Activated T-cell treated with anti-CD3 and anti-CD28 coated beads for 4 hours (primary cell): ENCODE measurements at places on chromosomes 16 and 17.

DNA sequence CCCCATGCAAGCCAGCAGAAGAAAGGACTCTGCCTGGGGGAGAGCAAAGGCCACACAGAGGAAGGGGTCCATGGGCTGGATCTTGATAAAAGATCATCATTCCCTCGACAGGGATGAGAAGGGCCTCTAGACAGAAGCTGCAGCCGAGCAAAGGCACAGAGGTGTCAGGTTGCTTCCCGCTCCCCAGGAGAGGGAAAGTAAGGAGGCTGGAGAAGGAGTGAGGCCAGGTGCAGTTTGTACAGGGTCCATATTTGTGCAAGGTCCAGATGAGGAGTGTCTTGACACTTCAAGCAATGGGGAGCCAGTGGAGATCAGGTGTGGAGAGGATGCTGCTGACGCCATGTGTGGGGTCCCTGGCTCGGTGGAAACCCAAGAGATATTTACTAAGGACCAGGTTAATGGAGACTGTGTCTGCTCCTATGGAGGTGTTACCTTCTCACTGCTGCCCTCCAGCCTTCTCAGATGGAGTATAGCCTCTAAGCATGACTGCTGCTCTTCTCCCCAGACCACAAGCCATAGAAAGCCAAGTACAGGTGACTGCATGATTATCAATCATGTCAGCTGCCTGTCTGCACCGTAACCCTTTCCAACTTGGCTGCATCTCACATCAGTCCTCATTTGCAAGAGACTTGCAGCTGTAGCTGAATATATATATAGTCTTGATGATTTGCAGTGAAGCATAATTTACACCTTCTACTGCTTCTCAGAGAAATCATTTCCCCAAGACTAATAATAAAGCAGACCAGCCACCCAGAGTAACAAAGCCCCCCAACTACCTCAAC lies 21.1 kb downstream of the GAS7 start:
- DNase-seq: no peak

- no peak for DNase-seq
Measured at GRCh38 chr16:89004209-89004831, 27.3 kb upstream of the CBFA2T3 start.

DNA sequence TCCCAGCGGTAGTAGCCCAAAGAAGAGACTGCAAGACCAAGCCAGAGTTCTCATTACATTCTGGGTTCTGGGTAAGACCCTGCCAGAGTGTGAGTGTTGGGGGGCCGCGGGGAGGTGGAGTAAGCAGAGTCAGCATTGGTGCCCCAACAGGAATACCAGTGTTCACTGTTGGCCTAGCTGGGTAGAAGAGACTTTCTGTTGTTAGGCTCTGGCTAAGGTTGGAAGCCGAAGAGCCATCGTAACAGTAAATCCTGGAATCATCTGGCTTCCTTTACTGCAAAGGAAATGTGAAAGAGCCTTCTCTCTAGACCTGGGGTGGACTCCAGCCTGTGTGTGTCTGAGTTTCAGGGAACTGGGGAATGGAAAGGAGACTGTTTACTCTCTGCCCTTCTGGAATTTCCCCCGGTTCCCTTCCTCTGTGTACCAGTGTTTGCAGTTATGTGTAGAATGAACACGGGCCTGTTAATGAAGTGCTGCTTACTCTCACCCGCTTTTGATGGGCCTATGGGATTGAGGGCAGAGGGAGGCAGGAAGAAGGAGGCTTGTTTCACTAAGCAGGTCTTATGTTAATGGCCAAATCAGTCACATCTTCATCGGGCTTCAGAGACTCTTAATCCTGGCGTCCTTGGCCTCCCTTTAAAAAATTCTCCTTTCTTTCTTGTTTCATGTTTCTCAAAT lies 68.5 kb downstream of the WWP2 start:
- DNase-seq: no peak

- peak; percentile 57 for DNase-seq
Measured at GRCh38 chr16:53518550-53519416, 15.8 kb upstream of the AKTIP start.

- DNase-seq: no peak
Measured at GRCh38 chr16:86082418-86083030, 183.6 kb downstream of the IRF8 start.

- DNase-seq: no peak
Measured at GRCh38 chr17:81682565-81683207, 911 bp downstream of the ARL16 start.

DNA sequence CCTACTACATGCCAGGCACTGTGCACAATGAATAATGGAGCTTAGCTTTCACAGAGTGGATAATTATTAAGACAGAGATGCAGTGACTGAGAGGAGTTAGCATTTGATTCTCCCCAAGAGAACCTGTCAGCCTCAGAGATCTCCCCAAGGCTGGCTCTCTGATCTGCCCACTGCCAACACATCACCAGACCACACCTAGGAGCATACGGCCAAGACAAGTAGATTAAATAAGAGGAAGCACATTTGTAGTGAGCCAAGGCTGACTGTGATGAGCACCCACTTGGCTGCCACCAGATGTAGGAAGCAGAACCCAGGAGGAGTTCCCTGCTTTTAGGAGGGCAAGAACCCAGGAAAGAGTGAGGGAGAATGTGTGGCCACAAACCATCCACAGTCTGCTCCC lies 130.1 kb downstream of the SPACA3 start:
- DNase-seq: no peak

GRCh38 chr17:63267846-63268245 lies 178.3 kb downstream of the CYB561 start:
- no peak for DNase-seq

DNA sequence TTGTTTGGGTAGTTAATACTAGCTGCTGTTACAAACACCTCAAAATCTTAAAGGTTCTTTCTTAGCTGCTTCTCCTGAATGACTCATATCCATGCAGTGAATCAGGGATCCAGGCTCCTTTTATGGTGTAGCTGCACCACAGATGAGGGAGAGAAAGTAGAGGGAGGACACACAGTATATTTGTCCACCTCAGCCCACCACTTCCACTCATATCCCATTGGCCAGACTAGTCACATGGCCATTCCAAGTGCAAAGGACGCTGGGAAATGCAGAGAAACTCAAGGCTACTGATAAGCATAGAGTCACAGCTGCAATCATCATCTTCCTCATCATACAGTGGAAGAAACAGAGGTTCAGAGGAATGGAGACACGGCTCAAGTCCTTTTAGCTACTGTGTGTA lies 63.8 kb downstream of the GSG1L start:
- no peak for DNase-seq

GRCh38 chr17:80428796-80429195 lies 13.8 kb downstream of the ENDOV start:
- DNase-seq: no peak

- no peak for DNase-seq
Measured at GRCh38 chr16:25235991-25236390, 19.2 kb downstream of the AQP8 start.

DNA sequence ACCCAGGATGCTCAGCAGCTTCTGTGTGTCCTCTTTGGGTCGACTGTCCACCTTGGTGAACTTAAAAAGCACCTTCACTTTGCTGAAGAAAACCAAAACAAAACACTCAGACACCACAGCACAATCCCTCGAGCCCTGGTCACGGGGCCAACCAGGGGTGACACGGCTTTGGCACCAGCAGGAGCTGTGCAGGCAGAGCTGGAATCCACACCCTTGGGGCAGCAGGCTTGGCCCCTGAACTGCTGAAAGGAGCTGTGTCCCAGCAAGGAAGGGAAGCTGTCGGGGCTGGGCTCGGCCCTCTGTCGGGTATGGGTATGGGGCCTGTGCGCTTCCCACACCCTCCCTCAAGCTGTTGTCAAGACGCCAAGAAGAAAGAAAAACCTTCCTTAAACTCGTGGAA lies 7.6 kb upstream of the PLD6 start:
- no peak for DNase-seq

DNA sequence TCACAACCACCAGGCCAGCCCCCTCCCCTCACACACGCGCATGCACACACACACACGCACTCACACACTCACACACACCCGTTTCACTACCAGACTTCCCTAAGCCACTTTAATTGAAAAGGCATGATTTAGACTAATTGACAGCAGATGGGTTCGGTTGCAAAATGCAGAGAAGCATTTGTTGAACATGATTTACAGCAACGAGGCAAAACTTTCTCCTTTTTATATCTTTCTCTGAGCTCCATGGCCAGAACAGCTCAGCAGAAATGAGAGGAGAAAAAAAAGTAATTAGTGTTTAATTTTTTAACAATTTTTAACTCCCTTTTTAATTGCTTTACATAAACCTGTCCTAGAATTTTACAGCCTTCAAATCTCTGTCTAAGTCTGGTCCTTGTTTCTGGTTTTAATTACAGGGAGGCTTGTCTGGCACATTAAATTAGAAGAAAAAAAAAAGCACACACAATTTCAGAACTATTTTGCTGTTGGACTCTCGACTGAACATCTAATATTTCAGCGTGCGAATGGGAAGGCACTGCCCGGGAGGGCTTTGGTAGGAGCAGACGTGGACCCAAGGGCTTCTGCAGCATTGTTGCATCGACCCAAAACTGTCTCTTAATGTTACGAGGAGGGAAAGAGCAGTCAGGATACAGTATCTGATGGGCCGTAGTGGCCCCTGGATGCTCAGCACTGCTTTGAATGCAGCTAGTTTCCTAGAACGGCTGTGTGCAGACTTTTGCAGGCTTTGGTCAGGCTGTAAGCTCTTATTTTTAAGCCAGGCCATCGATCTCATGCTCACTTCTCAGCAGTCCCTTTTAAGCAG lies 255.9 kb downstream of the SOX9 start:
- DNase-seq: no peak

DNA sequence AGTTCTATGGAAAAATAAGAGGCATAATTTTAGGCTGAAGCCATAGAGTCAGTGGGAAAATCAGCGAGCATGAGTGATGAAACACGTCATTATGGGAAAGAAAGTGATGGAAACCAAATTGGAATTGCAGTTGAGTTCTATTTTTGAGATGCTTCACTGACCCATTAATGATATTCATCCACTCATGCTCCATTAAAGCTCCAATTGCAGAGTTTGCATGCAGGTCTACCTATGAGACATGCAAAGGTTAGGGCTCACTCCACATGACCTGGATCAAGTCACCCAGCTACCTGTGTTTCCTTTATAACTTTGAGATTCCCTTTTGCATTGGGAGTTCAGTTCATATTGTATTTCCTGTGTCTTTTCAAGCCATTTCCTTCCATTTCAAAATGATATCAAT lies 8.0 kb upstream of the KRTAP2-4 start:
- no peak for DNase-seq

DNA sequence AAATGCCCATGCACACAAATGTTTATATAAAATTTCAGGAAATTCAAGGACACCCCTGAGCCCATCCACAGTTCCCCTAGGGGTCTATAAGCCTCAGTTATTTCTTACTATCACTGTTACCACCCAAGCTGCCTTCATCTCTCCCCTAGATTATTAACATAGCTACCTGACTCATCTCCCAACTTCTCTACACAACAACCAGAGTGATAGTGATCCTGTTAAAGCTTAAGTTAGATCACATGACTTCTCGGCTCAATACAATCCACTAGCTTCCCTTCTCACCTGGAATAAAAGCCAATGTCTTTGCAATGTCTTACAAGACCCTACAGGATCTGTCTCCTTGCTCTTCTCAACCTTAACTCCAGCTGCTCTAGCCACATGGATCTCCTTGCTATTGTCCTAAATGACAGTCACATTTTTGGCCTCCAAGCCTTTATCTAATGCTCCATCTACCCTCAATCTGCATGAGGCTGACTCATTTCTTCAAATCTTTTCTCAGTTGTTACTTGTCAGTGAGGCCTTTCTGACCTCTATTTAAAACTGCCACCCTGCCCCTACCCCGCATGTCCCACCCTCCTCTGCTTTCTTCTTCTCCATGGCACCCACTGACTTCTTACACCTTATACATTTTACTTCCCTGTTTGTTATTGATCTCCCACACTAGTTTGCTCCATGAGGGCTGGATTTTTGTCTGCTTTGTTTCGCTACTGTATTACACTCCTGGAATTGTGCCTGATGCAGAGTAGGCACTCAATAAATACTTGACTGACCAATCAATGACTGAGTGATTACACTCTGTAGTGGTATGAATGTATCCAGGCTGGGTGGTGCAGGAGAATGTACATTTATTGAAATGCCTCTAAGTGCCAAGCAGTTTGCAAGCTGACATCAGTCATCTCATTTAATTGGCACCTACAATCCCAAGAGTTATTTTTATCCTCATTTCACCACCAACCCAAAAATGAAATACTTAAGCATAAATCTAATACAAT lies 5.2 kb upstream of the LIG3 start:
- DNase-seq: no peak

GRCh38 chr16:77541165-77541564 lies 106.3 kb upstream of the ADAMTS18 start:
- DNase-seq: no peak

DNA sequence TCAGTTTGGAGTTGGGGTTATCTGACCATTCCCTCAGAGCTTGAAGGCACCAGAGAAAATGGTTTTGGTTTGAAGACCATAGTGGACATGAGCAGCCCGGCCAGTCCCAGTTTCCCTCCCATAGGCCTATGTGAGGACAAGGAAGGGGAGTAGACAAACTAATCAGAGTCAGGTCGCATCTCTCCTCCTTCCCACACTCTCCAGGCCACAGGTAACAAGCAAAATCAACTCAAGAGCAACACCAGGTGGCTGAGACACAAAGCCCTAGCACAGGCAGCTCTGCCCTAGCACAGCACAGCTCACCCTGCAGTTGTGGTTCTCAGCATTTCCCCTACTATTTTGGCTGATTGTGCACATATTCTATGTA lies 7.2 kb downstream of the SUPT4H1 start:
- peak; percentile 50 for DNase-seq

DNA sequence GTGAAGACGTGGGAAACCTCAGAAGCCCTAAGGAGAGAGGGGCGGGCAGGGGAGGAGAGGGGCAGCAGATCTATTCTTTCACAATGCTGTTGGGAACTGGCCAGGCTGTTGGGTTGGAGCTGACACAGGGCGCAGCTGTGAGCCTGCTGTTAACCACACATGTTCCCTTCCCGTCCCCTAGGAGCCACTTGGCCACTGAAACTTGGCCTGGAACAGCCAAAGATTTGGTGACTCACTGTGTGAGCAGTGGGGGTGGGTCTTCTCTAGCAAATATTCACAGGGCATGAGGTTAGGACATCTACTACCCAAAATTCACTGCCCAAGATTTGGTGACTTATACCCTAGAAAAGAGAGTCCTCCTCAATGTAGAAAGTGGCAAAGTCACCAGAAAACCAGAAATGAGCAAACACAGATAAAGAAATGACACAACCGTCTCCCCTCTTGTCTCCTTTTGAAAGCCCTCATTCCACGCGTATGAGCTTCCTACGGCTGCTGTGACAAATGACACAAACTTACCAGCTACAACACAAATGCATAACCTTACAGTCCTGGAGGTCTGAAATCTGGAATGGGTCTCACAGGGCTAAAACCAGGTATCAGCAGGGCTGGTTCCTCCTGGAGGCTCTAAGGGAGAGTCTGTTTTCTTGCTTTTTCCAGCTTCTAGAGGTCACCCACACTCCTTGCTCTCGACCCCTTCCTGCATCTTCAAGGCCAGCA lies 6.3 kb downstream of the TBC1D16 start:
- no peak for DNase-seq

- DNase-seq: no peak
Measured at GRCh38 chr16:1961651-1962067, 2.3 kb downstream of the NDUFB10 start.

GRCh38 chr16:30065943-30066760 lies 592 bp downstream of the ALDOA start:
- DNase-seq: no peak

GRCh38 chr16:73669535-73670274 lies 621.8 kb upstream of the ZFHX3 start:
- DNase-seq: no peak

GRCh38 chr17:39104657-39105056 lies 46.8 kb downstream of the PLXDC1 start:
- no peak for DNase-seq
